DMS 273 treated with DMSO at 0.1 percent for 48 hours (cell line): ENCODE measurements at places on chromosomes 1 and 21.

DNA sequence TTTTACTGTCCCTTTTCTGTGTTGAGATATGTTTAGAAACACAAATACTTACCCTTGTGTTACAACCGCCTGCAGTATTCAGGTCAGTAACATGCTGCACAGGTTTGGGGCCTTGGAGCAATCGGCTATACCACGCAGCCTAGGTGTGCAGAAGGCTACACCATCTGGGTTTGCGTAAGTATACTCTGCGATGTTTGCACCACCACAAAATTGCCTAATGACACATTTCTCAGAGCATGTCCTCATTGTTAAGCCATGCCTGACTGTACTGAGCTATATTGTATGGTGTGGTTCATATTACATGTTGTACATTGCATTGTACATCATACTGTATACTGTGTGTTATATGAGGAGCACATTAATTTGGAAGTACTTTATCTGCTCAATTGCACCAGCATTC, 247.4 kb downstream of the RHOU start:
- no peak for DNase-seq

DNA sequence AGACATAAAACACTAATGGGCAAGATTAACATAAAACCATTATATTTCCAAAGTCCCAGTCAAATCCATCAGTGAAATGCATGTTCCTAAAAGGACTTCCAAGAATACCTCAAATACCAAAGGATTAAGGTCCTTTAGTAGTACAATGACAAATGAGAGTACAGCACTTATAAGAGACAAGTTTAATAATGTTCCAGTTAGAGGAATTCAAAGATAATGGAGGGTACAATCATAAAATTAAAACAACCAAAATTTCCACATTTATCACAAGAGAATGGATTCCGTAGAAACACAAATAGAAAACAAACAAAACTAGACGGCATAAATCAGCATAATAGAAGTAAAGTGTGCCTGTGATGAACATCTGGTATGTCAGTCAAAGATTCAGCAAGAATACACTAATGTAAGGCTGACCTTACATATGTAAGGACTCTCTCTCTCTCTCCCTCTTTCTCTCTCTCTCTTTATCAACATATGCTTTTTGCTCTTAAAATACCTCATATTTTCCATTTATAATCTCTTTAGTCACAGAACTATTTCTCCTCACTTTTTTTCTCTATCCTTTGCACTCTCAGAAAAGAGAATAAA, 32.8 kb upstream of the C1orf53 start:
- no peak for DNase-seq

- no peak for DNase-seq
Observed at GRCh38 chr1:53847980-53848379, 9.9 kb upstream of the NDC1 start.

- no peak for DNase-seq
Observed at GRCh38 chr1:6730880-6731279, 29.3 kb upstream of the DNAJC11 start.

GRCh38 chr1:209823143-209824041, 4.4 kb upstream of the UTP25 start:
- peak; percentile 20 for DNase-seq

DNA sequence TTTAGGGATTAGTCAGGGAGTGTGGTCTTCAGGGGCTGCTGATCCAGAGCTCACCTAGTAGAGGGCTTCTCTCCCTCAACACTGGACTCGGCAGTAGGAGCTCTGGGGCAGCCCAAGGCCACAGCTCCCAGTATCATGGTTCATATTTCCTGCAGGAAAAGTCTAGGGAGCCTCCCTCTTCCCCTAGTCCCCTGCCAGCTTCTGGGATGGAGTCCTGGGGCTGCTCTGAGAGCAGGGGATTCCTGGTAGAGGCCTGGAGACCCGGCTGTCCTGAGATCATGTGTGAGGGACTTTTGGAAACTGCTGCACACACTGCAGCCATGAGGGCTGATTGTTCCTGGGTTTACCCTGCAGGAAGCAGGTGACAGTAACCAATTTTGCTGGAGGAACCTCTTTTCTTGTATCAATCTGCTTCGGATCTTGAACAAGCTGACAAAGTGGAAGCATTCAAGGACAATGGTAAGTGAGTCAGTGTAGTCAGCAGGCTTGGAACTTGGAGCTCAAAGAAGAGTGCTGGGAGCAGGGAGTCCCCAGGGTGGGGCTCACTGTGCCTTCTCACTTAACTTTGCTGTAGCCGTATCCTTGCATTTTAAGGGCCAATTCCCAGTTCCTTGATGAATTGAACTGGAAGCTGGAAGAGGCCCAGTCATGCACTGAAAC, 16.3 kb downstream of the STRIP1 start:
- DNase-seq, result no peak

GRCh38 chr1:153360592-153361479, 3.2 kb downstream of the S100A9 start:
- no peak for DNase-seq

GRCh38 chr1:192067360-192067759, 90.9 kb upstream of the RGS18 start:
- no peak for DNase-seq

DNA sequence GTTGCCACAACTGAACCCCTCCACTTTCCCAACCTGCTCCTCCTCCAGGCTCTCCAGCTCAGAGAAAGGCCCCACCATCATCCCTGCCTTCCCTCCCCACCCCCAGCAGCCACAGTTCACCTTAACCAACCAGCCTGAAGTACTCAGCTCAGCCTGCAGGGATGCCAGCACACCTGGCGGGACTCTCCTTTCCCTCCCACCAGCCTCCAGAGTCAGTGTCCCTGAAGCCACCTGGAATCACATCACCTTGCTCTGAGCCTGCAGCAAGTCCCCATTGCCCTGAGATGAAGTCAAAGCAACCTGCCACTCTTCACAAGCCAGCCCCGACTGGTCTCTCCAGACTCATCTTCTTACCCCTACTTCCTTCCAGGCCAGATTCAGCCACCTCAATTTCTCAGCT, 26.2 kb upstream of the ZC3H12A start:
- DNase-seq, result no peak

- no peak for DNase-seq
Observed at GRCh38 chr1:31932491-31933316, 5.5 kb downstream of the PTP4A2 start.

DNA sequence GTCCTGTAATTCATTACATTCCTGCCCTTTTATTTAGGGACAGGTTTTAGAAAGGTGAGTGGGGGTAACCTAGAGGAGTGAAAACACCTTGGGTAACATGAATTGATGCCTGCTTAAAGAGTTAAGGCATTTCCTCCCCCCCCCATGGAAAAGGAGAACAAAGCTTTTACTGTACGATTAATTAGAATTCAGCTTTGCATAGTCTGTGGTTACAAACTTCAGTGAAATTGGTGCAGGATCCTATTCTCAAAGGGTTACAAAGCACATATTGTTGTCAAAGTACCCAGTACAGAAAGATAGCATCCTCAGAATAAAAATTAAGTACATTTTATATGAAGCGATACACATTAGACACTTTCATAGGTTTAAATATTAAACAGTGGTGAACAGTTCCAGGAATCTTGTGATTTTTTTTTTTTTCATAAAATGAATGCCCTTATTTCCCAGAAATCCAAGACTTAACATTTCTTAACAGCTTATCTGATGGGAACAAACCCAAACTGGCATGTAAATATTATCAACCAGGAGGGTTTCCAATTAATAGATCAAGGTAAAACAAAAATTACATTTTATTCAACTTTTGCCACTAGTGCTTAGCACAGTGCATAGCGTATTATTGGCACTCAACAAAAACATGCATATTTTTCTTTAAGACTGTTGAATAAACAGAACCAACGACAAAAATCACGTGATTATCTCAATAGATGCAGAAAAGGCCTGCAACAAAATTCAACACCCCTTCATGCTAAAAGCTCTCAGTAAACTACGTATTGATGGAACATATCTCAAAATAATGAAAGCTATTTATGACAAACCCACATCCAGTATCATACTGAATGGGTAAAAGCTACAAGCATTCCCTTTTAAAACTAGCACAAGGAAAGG, 172.7 kb downstream of the PDE4B start:
- no peak for DNase-seq

GRCh38 chr1:209207701-209208286, 375.7 kb upstream of the CAMK1G start:
- peak; percentile 30 for DNase-seq

DNA sequence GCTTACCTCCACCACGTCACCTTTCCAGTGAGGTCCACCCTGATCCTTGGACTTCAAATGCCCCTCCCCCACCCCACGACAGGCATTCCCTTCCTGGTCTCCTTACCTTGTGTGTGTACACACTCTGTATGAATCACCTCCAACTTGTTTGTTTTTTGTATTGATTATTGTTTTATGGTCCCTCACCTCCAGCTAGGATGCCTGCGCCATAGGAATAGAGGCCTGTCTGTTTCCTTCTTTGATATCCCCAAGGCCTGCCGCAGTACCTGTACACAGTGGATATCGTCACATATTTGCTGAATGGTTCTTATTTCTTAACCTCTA, 219.6 kb upstream of the POU3F1 start:
- no peak for DNase-seq

DNA sequence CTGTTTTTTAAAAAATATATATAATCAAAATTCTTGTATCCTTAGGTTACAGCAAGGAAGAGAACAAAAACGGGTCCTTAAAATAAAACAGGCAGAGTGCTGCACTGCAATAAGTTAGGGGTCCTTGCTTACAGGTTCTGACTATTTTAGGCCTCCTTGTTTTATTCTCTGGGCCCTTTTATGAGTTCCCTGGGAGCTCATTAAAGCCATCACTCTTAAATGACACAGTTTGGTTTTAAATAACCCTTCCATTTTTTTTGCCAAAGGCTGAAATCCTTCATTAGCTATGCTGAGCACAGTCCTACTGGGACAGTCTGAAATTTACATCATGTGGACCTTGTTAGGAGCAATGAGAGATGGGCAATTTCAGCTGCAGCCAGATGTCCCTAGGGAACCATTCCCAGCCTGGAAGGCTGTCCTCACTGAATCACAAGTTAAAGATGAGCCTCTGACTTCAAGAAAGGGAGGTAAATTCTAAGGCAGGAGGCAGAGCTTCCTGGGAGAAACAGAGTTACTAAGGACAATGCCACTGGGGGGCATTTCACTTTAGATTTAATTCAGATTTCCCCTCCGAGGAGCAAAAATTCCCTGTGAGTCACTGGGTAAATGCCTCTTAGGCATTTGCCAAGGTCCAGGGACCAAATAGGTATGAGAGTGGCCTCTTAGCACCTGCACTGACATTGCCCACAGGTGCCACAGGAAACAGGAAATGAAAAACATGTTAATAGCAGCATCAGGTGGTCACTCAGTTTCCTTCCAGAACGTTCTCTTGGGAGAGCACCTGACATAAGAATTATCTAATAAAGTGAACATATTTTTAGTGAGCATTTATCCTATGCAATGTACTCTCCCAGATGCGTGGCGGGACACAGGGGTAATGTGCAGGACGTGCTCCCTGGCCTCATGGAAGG, 3.8 kb upstream of the MUL1 start:
- DNase-seq, result no peak

DNA sequence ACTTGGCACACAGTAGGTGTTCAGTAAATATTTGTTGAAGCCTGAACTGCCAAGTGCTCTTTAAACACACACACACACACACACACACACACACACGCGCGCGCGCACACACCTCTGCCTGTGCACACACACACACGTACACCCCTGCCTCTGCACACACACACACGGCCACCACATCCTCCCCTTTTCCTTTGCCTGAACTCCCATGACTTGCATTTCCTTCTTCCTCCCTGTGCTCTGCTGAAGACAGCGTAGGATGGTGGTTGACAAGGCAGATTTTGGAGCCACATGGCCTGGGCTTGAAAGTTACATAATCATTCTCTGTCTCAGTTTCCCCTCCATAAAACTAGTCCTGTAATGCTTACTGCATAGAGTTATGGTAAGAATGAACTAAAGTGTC, 712.3 kb downstream of the PTPRU start:
- no peak for DNase-seq

DNA sequence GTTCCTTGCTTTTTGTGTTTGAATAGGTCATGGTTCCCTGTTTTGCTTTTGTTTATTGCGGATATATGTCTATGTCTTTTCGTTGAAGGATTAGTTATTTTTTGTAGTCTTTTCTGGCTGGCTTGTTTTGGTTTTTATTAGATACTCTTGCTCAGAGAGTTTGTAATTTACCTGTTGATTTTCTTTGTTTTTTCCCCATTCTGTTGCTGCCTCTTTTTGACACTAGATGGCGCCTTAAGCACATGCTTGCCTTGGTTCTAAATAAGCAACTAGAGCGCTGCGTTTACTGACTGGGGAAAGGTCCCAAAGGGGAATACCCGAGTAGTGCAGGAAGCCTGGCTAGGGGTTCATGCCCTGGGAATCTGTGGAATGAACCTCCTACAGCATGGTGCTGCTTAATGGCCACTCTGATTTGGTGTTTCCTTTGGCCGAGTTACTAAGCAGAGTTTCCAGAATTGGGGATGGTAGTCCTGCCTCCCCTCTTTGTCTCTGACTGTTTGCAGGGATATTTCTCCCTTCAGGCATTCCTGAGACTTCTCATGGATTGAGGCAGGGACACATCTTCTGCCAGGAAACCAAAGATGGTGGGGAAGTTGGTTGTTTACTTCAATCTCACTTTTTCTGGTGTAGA, 143.2 kb downstream of the PTPRU start:
- peak; percentile 40 for DNase-seq

DNA sequence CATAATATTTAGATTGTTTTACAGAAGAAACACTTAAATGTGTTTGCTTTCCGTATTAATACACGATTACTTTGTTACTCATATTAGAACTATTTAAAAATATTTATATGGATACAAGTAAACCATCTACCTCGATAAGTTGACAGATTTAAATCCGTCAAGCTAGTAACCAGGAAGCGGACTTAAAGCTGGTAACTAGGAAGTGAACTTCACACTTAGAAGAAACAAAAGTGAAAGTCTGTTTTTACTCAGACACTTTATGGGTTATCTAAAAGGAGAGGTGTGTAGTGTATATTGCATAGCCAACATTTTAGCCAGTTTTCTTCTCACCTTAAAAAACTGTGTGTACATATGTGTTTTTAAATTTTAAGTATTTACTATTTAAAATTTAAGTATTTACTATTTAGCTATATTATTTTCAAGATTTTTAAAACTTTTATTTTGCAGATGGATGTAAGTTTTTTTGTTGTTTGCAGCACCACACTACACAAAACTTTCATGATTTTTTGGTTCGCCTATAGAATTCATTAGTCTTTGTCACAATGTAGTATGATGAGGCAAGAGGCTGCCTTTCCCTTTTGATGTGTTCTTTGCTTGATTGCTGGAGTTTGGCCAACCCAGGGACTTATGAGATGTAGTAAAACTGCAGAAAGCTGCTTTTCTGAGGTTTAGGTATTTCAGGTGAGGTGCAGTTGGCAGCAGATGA, 2.7 kb downstream of the USP25 start:
- DNase-seq, result peak; percentile 13

GRCh38 chr1:209884665-209885117, 53.3 kb upstream of the SYT14 start:
- DNase-seq, result peak; percentile 37

DNA sequence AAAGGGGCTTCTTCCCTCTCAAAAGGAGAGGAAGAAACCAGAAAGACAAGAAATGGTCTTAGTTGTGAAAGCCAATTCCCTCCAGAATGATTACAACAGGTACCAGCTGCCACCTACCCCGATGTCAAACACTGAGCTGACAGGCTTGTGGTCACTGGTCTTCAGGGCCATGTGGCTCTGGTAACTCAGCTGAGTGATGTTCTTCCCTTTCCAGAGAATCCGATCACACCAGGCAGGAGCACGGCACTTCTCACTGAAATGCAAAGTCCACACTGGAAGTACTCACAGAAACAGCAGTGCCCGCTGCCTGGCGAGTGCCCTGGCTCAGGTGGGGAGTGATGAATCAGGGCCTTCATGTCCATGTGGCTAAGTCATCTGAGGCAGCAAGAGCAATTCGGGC, 18.7 kb upstream of the MTF1 start:
- DNase-seq, result no peak

GRCh38 chr1:23804183-23804835, 3.8 kb upstream of the GALE start:
- no peak for DNase-seq
